Right renal cortex interstitium (tissue), 3 donors: ENCODE measurements at places on chromosomes 4 and X.

DNA sequence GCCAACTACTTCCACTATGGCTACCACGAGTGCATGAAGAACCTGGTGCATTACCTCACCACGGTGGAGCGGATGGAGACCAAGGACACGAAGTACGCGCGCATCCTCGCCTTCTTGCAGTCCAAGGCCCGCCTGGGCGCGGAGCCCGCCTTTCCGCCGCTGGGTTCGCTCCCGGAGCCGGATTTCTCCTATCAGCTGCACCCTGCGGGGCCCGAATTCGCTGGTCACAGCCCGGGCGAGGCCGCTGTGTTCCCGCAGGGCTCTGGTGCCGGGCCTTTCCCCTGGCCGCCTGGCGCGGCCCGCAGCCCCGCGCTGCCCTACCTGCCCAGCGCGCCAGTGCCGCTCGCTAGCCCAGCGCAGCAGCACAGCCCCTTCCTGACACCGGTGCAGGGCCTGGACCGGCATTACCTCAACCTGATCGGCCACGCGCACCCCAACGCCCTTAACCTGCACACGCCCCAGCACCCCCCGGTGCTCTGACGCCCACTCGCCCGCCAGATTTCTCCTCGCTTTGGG, 2.1 kb downstream of the HELT start:
- DNase-seq: no peak

DNA sequence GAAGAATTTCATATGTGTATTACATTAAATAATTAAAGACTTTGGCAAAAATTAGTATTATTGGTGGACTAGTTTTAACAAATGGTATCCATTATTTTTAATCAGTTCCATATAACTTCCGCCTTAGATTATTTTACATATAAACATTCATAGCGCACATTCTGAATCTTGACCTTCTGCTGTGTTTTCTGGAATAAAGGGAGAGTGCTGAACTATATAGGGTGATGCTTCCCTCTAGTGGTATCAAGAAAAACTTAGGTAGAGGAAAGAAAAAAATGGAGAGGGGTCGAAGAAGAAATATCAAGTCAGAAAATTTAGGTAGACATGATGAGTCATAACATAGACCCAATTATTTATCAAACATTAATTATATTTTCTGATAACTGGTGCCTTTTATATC, 155.6 kb upstream of the PACRGL start:
- peak; percentile 14 for DNase-seq

- DNase-seq: no peak
These were observed 89.1 kb downstream of the RAPGEF2 start for GRCh38 chr4:159191989-159192388.

DNA sequence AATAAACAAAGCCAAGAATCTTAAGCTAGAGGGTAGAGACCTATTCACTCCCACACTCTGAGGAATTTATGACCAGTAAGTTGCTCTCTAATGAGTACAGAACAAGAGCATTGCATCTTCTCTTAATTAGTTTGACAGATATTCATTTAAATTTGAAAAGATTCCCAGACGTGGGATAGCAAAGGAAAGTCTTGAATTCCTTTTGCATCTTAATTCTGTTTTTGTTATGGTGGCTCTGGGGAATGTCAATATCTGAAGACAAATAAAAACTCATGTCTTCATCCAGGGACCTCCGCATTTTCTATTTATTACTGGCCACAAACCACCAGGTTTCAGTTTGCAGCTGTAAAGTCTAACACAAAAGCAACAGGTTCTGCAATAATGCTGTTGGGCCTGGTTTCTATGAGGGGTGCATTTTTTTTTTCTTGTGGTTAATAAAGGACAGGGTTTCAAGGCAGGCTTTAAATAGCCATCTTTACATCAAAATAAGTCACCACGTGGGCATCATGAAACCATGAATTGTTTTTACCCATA, 172.3 kb downstream of the SHROOM3 start:
- no peak for DNase-seq

DNA sequence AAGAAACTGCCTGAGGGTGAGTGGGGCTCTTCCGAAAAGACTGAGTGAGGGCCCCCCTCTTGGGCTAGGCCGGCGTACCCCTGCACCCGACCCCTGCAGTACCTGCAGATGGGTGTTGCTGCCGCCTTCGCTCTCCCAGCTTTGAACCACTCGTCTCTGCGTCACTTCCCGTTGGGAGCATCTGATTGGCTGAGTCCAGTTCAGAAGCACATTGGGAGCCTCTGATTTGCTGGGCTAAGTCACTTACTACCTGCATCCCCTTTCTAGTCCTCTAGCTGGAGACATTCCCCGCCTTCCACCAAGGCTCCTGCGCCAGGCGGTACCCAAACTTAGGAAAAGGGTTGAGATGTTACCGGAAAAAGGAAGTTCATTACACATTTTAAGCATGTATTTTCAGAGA, 20.4 kb upstream of the WWC2 start:
- DNase-seq: no peak

DNA sequence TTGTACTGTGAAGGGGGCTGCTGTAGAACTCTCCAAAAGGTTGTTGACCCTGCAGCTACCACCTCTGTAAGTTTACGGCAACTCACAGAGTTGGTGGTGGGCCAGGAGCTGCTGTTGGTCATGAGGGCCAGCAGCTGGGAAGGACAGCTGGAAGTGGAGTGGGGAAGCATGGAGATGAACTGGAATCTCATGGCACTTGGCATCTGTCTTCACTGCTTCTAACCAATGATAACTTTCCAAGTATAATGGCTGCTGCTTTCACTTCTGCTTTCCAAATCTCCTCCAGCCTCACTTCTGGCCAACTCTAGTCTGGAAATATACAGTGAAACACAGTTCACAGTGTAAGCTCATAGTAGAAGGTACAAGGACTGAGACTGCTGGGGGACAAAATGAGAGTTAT, 126.5 kb upstream of the INTU start:
- no peak for DNase-seq

- DNase-seq: no peak
These were observed 192.5 kb upstream of the GATB start for GRCh38 chr4:151953312-151953711.

GRCh38 chrX:120036704-120037103, 40.8 kb downstream of the RHOXF2B start:
- no peak for DNase-seq

- no peak for DNase-seq
These were observed 395.5 kb downstream of the ARHGAP24 start for GRCh38 chr4:85870298-85871083.

DNA sequence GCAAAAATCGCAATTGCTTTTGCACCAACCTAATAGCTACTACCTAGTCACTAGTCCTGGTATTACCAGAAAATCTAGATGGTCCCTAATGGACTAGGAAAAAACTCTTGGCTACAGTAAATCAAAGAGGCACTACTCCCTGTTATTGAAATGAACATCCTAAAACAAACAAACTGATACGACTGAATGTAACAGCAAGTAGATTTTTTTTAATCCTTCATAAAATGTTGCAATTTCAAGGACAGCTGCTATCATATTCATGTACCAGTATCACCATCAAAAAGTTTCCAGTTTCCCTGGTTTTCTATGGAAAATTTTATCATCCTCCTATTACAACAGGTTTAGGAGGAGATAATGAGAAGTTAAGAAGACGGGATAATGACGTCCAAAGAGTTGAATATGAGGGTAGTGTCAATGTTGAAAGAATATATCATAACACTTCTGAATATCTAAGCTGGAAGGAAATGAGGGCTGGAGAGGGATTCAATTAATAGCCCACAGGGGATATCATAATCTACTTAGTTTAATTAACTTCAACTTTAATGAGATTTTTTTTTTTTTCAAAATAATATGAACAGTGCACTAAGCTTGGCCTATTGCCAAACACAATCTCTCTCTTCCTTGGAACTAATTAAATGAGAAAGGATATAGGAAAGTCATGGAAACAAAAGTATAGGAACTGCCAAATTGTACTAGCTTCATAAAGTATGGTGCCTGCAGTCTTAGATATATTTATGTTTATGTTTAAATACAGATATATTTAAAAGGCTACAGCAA, 94.8 kb upstream of the SMIM10 start:
- no peak for DNase-seq

- DNase-seq: no peak
These were observed 122.9 kb downstream of the GPAT3 start for GRCh38 chr4:83658806-83659205.

DNA sequence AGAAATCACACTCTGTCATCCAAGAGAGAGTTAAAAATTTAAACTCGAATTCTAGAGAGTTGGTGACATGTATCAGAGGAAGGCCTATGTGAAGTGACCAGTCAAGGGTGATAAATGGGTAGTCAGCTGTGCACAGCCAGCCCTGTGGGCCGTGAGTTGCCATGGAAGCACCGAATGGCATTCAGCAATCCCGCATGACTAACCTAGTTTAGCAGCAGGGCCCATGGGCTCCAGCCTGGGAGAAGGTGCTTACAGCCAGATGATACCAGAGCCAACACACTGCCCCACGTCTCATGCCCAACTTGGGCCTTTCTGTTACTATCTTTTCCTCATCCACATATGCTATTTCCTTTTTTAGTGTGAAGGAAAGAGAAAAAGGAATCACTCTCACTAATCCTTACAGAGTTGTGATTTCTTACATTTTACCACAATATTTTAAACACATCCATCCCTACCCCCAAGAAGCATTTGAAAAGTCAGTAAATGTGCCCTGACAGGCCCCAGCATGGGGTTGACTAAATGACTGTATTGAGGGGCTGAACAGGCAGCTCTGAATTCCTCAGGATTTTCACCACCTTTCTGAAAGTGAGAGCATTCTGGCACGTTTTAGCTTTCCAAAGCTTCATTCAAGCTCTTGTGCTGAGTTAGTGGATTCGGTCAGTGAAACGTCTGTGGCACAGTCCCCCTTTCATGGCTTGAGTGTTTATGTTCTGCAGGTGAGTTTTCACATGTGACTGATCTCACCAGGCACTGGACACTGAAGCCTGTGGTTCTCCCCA, 104.2 kb downstream of the AFF1 start:
- DNase-seq: no peak

GRCh38 chr4:57351731-57352130, 241.5 kb upstream of the IGFBP7 start:
- DNase-seq: no peak

DNA sequence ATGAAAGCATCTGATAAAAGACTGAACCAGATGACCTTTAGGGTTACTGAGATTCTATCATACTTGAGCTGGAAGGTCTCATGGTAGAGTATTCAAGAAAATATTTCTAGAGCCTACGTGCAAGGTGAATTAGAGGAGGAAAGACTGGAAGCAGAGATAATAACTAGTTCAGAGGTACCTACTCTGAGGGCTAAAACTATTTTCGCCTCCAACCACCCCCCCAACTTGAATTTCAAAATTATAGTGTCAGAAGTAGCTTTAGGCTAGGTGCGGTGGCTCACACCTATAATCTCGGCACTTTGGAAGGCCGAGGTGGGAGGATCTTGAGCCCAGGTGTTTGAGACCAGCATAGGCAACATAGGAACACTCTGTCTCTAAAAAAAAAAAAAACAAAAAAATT, 30.9 kb downstream of the NLGN3 start:
- no peak for DNase-seq

GRCh38 chr4:7904952-7905915, 34.4 kb downstream of the AFAP1 start:
- DNase-seq: no peak

DNA sequence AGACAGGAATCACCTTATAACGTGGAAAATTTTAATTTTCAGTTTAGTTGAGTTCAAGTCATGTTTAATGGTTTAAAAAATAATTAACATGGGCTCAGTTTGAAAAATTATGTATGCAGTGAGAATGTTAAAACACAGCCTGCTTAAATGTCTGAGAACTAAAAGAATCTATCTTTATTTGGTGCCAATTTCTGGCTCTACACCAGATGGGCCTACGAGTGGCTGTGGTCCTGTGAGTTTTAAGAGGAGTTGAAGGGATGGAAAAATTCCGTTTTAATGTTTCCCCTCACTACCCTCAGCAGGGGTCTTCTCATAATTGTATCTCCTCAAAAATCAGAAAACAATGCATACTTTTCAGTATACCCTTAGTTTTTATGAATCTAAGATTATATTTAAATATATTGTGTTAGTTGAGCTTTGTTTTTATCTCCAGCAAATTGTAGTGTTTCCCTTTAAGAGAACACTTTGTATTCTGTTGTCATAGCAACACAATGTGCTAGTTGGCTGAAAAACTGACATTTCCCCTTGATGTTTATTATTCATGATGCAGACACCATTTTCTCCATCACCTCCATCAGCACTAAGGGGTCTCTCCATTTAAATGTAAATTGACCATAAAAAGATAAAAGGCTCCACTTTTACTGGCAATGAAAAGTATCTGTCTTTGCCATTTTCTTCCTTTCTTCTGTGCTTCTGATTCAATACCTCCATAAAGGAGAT, 393.5 kb upstream of the GRIA3 start:
- no peak for DNase-seq

DNA sequence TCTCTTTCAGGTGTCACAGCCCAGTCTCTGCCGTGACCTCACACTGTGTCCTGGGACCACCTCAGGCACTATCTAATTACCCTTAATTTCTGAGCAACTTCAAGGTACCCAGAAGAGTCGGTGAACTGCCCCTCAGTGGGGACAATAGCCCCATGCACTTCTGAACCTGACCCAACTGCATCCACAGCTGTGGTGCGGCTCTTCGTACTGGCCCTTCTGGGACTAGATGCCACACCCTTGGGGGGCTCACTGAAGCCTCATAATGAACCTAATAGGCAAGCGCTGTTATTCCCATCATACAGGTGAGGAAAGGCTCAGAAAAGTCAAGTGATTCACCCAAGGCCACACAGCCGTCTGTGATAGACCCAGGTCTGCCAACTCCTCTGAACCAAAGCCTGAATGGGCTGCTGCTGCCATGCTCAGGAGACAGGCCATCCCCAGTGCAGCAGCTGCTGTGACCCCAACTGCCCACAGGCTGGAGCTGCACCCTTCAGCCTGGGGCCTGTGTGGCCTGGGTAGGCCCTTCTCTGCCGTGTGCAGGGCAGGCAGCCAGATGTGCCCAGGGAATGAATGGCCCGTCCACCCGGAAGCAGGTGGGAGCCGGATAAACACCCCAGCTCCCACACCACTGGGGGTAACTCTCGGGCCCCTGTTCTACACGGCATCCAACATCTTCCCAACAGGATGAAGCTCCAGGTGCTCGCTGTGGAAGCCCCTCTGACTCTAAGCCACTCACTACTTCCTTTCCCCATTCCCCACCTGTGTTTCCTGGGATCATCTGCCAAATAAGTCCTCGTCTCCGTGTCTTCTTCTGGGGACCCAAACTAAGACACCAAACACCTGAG, 35.9 kb downstream of the HMX1 start:
- no peak for DNase-seq

DNA sequence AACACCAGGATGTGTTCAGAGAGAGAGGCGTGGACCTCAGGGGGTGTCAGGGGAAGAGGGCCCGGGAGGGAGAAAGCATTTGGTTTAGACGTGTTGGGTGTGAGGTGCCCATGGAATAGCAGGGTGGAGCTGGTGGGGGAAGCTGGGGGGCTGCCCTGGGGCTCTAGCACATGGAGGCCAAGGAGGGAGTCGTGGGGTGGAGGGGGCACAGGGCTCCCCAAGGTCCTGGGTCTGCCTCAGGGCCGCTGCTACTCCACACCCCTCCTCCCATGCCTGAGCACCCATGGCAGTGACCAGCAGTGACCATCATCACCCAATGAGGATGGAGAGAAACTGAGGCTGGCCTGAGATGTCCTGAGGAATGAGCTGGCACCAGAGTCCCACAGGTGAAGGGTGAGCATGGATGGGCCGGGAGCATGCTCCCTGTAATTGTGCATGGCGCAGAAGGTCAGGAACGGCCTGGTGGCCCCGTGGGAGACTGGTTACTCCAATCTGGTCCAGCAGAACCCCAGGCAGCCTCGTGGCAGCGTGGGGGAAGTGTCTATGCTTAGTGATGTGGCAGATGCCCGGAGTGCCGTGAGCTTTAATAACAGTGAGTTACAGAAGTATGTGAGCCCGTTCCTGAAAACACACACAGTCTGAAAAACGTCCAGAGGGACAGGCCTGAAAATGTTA, 69.4 kb upstream of the GPR78 start:
- DNase-seq: no peak

- DNase-seq: no peak
These were observed 2.2 kb downstream of the SOX3 start for GRCh38 chrX:140502491-140503237.
